Putamen (tissue), 1 donor: ENCODE measurements at places on chromosomes 12 and 14.

DNA sequence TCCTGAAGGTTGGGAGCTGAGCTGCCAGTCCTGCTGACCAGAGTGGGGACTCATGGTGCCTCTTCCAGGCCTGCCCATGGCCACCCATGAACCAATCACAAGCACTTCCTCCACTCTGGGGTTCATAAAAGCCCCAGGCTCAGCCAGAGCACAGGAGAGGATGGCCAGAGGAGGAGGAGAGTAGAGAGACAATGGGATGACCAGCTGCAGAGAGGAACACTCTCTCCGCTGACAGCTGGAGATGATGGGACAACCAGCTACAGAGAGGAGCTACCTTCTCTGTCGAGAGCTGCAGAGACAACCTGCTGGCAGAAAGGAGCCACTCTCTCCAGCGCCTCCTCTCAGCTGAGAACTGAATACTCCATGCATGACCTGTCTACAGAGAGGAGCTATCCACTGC, 886.1 kb downstream of the BCL11B start:
- no peak for DNase-seq

DNA sequence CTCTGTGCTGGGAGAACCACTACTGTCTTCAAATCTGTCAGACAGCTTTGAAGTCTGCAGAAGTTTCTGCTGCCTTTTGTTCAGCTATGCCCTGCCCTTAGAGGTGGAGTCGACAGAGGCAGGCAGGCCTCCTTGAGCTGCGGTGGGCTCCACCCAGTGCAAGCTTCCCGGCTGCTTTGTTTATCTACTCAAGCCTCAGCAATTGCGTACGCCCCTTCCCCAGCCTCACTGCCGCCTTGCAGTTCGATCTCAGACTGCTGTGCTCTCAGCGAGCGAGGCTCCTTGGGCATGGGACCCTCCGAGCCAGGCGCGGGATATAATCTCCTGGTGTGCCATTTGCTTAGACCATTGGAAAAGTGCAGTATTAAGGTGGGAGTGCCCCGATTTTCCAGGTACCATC, 25.1 kb upstream of the KLRB1 start:
- no peak for DNase-seq

- DNase-seq = no peak
Measured at GRCh38 chr12:130876758-130877157, 4.9 kb downstream of the RAN start.

DNA sequence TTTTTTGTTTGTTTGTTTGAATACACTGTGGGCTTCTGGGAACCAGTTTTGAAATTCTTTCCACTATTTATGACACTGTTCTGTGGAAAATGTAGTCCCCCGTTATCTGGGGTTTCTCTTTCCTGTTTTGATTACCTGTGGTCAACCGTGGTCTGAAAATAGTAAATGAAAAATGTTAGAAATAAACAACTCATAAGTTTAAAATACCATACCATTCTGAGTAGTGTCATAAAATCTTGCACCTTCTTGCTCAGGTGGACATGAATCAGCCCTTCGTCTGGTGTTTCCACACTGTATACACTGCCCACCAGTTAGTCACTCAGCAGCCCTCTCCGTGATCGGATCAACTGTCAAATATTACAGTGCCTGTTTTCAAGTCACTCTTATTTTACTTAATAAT, 5.1 kb upstream of the PAPOLA start:
- no peak for DNase-seq

DNA sequence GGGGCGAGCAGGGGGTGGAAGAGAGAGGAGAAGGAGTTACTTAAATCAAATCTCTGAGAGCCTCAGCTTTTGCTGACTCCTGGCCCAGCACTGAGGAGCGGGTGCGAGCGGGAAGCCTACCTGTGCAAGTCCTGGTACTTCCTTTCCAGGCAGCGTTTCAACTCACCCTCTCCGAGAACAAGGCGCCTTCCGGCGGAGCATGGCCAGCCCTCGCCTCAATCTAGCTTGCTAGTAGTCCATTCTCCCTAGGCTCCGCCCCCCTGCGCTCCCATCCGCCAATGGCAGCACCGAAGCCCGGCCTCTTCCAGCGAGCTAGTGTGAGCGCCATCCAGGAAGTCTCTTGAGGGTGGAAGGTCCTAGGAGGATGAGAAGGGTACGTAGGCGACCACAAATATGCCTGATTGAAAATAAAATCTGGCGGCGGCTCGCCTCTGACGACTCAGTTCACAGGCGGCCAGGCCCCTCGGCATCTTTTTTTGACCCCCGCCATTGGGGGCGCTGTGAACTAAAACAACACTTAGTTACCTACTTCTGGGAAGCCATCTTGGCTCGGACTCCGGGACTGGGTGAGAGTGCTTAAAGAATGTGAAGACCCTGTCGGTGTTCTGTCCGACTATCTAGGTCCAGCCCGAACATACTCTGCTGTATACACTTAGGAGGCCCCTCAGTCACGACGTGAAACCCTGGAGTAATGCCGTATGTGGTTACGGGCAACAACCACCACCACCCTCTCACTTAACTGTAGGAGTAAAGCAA, at the start of gene CHD8:
Gene CHD8, minus strand, starts transcription at position 212 of the 756 bp plus-strand sequence. CDS start 24,480 bp downstream, outside the sequence.
- peak; percentile 100 for DNase-seq

- no peak for DNase-seq
Measured at GRCh38 chr14:31968956-31969698, 108.0 kb upstream of the ARHGAP5 start.

GRCh38 chr12:46260913-46261476, 7.8 kb downstream of the SLC38A1 start:
- no peak for DNase-seq

DNA sequence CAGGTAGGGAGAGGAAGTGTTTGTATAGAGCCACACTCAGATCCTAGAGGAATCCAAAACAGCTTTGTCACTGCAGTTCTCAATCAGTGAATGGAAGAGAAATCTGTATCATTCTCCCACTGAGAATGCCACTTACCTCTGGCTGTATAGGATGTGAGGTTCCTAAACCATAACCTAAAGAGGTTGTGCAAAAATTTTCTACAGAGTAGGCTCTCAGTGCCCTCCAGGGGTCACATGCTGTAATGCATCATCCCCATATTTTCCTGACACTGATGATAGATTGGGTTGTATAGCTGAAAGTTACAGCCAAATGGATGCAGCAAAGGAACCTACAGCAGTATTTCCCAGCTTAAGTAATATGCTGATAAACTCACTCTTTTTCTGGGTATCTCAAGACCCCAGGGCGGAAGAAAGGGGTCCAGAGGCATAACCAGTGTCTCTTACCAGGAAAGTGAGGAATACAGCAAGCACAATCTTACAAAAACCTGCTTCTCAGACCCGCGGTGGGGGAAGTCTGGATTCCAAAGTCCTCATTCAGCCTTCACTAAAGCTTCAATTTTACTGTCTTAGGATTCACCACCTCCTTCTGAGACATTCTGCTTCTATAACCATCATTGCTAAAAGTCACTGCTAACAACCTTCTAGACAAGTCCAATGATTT, 3.8 kb downstream of the BCDIN3D start:
- DNase-seq = no peak

- no peak for DNase-seq
Measured at GRCh38 chr12:83996671-83997070, 915.9 kb downstream of the SLC6A15 start.

DNA sequence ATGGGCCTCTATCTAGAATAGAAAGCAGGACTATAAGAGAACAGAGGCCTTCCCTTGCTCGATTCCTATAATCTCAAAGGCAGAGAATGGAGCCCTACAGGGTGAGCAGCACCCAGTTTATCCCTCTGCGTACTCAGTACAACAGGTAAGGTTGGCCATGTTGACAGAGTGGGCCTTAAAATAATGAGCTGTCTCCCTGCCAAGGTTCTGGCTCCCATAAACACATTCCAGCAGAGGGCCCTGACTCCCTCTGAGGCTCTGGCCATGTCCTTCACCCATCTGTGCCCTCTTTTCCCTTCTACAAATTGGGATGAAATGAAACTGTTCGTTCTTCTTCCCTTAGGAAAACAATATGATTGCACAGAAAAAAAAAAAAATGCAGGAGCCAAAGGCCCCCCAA, 16.9 kb upstream of the PNMA1 start:
- DNase-seq = no peak

DNA sequence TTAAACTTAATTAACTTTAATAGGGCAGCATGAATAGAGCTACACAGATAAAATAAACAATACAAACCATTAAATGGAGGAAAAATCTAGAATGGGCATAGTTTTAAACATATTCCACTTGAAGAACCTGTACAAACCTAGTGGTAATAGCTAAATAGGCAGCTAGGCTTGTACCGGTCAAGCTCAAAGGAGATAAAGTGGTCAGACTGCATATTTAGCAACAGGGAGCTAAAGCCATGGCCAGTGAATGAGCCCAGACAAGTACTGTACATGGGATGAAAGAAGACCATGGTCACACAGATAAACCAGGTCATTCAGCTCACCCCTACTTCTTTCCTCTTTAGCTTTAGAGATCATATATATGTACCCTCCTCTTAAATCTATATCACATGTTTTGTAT, 186.6 kb upstream of the KRR1 start:
- no peak for DNase-seq

DNA sequence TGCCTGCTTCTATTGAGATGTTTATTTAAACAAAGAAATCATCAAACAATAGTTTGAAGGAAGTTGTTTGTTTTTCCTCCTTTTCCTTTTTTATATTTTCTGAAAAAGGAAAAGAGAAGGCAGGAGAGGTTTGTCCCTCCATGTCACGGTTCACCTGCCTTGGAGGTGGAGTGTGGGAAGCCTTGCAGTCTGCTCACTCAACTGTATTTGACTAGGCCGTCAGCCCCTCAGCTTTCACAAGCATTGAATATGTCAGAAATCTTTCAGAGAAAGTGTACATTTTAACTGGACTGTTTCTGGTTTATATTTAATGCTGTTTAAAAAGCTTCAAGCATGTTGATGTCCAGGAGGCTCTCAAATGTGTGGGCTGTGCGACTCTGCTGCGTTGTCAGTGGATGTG, 370.4 kb downstream of the NPAS3 start:
- no peak for DNase-seq

DNA sequence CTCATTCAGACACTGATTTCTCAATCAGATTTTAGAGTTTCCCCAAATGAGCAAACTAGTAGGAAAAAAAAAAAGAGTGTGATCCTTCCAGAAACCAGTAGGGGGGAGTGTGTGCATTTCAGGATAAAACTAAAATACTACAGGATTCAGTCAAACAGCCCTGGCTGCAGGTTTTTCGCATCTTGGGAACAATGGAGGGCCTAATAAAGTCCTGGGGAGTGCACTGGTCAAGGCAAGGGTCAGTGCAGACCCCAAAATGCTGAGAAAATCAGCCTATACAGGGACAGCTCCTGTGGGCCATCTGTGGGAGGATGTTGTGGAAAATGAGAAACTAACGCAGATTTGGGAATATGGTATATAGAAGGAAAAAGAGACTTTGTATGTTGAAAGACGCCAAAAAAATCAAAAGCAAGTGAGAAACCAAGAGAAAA, 22.2 kb upstream of the ABCD4 start:
- DNase-seq = peak; percentile 24

- no peak for DNase-seq
Measured at GRCh38 chr14:54787261-54787660, 115.4 kb downstream of the GCH1 start.

DNA sequence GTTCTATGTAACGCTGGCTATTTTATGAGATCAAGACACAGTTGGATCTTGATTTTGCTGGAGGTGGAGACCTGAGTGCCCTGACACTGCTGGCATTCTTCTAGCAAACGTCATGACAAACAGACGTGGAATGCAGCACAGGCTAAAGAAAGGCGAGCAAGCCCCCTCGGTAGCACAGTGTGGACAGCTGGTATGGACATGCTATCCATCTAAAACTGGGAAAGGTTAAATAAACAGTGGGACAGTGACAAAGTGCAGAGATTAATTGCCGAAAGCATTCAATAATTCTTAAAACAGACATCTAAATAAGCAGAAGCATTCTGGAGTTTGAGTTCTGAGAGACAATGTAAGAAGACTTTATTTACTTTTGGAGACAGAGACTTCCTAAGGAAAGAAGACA, 237.2 kb downstream of the FBXL14 start:
- DNase-seq = no peak

DNA sequence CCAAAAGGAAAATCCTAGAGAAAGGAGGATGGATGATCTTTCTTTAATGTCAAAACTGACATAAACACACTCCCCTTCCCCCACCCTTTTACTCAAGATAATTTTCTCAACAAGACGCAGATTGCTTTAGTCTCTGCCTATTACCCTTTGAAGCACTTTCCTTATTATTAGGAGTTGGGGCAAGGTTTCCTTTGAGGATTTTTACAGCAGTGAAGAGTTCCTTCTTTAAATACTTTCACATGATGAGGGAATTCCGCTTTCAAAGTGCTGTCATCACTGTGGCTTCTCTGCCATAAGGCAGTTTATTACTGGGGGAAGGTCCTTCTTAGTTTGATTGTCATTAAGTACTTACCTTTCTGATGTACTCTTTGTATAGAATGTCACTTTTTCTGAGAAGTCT, 172.1 kb downstream of the MSRB3 start:
- DNase-seq = no peak

- DNase-seq = no peak
Measured at GRCh38 chr14:103144085-103144484, 20.8 kb downstream of the TNFAIP2 start.

DNA sequence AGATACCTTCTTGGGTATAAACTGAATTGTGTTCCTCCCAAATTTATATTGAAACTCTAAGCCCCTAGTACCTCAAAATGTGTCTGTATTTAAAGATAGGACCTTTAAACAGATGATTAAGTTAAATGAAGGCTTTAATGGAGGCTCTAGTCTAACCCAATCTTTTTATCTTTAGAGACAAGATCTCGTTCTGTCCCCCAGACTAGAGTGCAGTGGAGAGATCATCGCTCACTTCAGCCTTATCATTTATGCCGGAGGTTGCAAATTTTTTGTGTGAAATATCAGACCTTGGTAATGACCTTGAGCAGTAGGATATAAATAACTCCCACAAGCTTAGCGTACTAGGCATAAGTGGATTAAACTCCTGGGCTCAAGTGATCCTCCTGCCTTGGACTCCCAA, 81.8 kb downstream of the C14orf132 start:
- DNase-seq = no peak

DNA sequence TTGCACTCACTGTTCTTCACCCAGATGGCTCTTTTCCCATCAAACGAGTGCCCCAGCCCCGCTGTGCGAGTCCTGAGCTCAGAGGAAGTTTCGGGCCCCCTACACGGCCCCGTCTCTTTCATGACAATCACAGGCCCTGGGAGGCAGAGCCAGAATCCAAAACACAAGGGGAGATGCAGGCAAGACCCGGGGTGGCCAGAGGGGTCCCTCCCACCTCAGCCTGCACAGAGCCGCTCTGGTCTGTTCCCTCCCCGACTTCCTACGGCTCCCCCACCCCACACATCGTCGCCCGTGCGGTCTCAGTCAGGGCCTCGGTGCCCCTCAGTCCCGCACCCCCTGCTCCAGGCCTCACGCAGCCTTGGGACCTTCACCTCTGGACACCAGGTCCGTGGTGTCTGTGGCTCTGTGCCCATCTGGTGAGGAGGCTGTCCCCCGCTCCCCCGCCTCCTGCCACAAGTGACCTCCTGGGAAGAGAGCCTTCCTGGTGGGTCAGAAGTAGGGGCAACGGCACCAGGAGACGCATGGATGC, 8.9 kb downstream of the GPR132 start:
- no peak for DNase-seq

DNA sequence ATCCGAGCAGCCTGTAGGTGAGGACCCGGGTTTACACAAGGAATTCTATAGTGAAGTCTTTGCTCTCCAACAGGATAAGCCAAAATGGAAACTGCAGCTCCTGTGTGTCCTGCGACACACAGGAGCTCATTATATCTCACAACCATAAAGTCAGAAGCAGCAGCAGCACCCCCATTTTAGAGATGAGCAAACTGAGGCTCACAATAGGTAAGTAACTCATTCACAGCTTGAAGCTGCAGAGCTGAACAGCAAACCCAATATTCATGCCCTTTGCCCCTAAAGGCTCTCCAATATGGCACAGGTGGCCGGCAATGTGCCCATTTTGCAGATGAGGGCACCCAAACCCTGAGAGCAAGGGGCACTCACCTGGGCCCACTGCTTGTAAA, 4.6 kb downstream of the NCOR2 start:
- DNase-seq = no peak
